GM13977 (cell line): ENCODE measurements at places on chromosomes 2 and 18.

GRCh38 chr2:133431289-133431688, 137.0 kb downstream of the NCKAP5 start:
- no peak for DNase-seq

DNA sequence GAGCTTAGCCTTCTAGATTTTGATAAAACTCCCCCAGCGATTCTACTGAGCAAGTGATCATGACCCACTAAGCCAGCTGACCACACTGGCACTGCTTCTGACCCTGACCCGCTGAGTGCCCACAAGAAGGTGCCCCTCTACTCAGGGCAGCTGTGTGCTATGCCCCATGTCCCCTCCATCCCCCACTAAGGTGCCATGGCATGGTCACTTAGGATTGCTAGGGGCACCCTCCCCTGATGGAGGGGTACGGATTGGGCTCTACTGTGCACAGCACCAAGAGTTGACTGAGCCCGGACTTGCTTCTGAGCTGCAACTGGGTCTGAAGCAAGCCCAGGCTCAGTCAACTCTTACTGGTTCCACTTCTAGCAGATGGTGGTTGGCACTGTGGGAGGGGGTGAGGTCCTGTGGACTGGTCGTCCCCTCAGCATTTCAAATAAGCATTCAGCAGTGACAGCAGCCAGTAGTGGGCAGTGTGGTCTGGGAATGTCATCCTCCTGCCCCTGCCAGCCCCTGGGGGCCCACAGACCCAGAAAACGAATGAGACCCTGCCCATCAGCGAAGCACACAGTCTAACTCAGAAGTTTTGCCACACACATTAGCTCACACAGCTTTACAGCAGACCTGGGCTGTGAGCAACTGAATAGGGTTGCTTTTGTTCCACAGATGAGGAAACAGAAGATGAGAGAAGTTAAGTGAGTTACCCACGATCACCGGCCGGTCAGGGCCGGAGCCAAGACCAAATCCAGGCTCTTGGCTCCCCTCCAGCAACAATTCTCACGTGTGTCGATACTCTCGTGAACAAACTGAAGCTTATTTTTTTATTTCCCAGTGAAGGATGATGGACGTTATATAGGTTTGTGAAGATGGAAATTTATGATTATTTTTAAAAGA, 52.1 kb upstream of the FOSL2 start:
- DNase-seq, result no peak

DNA sequence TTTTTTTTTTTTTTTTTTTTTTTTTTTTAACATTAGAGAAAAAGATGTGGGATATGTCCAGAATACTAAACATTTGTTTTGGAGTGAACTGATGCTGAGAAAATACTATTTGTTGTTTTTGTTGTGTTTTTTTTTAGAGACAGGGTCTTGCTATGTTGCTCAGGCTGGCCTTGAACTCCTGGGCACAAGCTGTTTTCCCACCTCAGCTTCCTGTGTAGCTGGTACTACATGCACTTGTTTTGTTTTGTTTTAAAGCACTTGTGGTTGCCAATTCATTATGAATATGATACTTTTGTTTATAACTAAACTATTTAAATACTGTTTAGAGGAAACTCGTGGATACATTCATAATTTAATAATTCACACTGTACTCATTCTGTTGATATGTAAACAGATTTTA, 33.4 kb upstream of the DYSF start:
- DNase-seq, result no peak

GRCh38 chr2:220182790-220183189, 555.4 kb downstream of the SLC4A3 start:
- DNase-seq, result no peak

DNA sequence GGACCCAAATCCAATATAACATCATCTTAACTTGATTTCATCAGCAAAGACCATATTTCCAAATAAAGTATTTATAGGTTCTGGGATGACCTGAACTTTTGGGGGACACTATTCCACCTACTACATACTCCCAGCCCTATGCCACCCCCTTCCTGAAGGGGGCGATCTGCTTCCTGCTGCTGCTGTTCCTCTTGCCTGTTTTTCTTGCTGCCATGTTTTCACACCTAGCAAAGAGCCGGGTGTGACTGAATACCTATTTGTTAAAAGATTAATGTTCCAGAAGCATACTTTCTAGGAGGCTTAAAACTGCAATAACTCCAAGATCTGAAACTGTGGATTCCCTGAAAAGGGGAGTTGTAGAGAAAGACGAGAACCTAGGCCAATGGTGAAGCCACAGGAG, 89.7 kb downstream of the ICOS start:
- no peak for DNase-seq

GRCh38 chr2:189726271-189726670, 36.3 kb downstream of the OSGEPL1 start:
- DNase-seq, result no peak

DNA sequence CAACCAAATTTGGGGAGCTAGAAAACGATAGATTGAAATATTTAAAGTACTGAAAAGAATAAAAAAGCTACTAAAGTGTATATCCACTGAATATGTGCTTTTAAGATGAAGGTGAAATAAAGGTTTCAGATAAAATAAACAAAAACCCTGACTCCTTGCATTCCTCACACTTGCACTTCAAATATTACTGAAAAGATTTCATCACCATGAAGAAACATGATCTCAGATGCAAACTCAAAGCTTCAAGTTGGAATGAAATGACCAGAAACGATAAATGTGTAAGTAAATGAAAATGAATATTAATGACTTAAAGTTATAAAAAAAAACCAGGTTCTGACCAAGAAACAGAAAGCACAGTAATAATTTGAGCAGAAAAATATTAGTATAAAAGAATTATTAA, 1246.0 kb upstream of the ACVR2A start:
- no peak for DNase-seq

DNA sequence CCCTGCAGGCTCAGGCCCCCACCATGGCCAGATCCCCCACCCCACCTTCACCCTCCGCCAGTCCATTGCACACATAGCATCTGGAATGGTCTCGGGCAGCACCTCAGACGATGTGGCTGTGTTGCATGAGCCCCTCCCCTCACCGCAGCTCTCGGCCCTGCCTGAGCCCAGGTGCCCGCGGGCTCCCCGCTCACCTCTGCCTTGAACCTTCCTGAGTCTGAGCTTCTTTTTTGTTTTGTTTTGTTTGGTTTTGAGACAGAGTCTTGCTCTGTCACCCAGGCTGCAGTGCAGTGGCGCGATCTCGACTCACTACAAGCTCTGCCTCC, 20.1 kb downstream of the RRM2 start:
- DNase-seq, result no peak
